ENCODE measurements at places on chromosomes 3 and 15. TPM values are rescaled to one million over a fixed set of nuclear protein-coding genes. Genes with fewer than 3 reads are reported as not detected.

The TIMP4 gene
- not detected for total RNA-seq

The SLCO2A1 gene
- total RNA-seq = not detected

The APOD gene
- total RNA-seq = 0.41 TPM

The PRKAR2A gene
- 25.0 TPM for total RNA-seq

The OIP5 gene
- total RNA-seq = 0.84 TPM

The MUC4 gene
- total RNA-seq = 0.24 TPM

The GOLGA8J gene
- total RNA-seq = not detected

The CA12 gene
- not detected for total RNA-seq

The DISP2 gene
- total RNA-seq = 0.71 TPM

The CEMIP gene
- 0.24 TPM for total RNA-seq

The NUDT16 gene
- total RNA-seq = 17.6 TPM

The EPB42 gene
- total RNA-seq = not detected

The TSEN2 gene
- 17.6 TPM for total RNA-seq

The NOX5 gene
- not detected for total RNA-seq

The CLRN1 gene
- total RNA-seq = not detected

The DNAH12 gene
- 0.39 TPM for total RNA-seq

The PFN2 gene
- total RNA-seq = 11.2 TPM

The TNNC1 gene
- not detected for total RNA-seq

DNA sequence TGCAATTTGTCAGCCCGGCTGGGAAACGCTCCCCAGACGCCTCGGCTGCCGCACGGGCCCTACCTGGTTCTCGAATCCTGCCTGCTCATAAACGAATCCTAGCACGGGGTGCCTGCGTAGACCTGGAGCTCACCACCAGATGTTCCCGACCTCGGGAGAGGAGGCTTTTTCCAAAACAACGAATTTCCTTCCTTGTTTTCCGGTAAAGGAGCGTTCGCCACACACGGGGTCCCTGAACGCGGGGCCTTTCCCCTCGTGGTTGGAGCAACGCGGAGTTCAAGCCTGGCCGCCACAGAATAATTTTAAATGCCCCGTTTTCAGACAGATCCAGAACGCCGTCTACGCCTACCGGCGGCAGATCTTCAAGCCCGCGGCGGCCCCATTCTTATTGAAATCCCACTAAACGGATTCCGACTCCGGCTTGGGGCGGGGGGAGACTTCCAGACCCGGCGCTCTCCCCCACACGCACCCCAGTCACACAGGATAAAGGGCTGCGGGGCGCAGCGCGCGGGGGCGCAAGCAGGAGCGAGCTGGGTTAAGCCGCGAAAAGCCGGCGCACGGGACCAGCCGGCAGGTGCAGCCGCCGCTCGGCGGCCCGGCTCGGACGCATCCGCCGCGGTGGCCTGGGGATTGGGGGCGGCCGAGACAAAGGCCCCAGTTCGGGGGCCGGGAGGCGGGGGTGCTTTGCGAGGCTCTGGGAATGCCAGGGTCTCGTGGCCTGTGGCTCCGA lies 895 bp downstream of the GATA2 start:
- DNase-seq = peak; percentile 61

GRCh38 chr15:78999636-79000035 lies 54.8 kb upstream of the CTSH start:
- DNase-seq = no peak

DNA sequence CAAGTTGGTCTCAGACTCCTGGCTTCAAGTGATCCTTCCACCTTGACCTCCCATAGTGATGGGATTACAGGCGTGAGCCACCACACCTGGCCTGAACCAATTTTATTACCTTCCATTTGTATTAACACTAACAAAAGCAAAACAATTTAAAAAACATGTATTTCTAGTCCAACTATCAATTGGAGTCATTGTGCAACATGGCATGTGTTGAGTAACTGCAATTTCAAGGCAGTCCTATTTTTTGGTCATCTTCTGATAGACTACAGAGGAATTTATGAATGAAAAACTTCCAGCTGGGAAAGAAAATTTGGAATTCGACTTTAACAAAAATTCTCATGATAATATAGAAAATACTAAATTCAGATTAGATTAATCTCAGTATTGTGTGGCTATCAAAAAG lies 16.8 kb downstream of the SPTSSB start:
- no peak for DNase-seq

GRCh38 chr3:102225407-102226132 lies 209.2 kb upstream of the ZPLD1 start:
- peak; percentile 68 for DNase-seq

GRCh38 chr15:98804057-98804380 lies 155.7 kb downstream of the IGF1R start:
- DNase-seq = no peak

DNA sequence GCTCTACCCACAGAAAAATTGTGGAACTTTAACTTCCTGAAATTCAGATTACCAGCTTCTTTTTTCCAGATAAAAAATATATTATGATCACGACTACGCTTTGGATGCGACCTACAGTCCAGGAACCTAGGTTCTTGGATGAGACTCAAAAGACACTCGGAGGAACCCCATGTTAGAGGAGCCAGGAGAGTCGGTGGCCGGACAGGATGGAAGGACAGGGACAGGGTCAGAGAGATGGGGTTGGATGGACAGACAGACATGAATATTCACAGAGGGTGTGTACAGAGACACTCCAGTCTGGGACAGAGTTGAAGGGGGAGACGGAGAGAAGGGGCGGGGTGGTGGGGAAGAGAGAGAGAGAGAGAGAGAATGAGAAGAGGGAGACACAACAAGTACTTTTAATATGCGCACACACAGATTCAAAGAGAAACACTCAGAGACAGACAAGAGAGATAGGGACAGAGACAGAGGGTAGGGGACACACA lies 9.5 kb downstream of the FAM3D start:
- DNase-seq = no peak

GRCh38 chr3:82002491-82002890 lies 241.0 kb upstream of the GBE1 start:
- no peak for DNase-seq

GRCh38 chr3:59320080-59320479 lies 270.3 kb upstream of the CFAP20DC start:
- no peak for DNase-seq

- no peak for DNase-seq
Observed at GRCh38 chr15:70164156-70164900, 66.6 kb upstream of the TLE3 start.

DNA sequence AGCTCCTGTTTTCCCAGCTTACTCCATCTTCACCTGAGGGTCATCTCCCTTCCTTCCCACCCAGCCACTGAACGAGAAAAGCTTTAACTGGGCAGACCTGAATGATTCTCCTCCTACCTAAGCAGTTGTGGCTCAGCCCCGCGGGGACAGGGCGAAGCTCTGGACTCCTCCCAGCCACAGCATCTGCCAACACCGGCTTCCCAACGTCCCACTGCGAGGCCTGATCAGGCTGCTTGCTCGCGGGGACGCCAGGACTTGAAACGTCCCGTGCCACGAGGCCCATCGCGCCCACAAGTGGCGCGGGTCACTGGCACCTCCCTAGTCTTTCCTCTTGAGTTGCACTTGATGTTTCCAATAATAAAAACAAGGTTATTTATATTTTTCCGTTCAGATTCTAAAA lies at the start of gene SPATA16:
Gene SPATA16, minus strand, starts transcription at position 250 of the 400 bp plus-strand sequence. CDS start 23,504 bp downstream, outside the sequence.
- no peak for DNase-seq

DNA sequence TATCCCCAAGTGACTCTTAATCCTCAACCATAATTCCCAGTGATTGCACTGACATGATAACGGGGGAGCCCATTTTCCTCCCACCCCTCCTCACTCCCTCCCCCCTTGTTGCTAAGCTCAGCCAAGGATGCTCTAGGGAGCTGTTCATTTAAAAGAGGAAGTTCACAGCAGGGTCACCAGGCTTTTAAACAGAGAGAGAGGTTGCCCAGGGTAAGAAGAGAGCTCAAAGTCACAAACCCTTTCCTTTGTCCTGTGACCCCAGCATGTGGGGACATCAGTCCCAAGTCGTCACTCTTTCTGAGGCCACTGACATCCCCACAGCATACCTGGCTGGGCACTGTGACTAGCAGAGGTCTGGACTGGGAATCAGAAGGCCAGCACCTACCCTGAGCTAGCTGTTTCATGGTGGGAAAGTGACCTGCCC lies 144.1 kb downstream of the RORA start:
- no peak for DNase-seq

DNA sequence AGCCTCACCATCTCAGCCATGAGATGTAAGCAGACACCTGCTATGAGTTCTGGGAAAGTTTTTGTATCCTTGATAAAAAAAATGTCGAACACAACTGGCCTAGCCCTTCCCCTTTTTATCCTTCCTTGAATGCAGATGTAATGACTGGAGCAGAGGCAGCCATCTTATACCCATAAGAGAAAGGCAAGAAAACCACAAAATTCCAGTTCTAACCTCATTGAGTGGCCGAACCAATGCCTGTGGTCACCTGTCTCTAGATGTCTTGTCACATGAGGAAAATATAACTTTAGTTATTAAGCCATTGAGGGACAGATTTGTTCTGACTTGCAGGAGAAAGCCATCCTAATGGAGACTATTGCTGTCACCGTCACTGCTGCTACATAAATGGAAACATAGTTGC lies 80.4 kb upstream of the SLC6A6 start:
- no peak for DNase-seq

- no peak for DNase-seq
Observed at GRCh38 chr3:170024581-170024980, 13.2 kb upstream of the GPR160 start.

- no peak for DNase-seq
Observed at GRCh38 chr15:50304836-50305235, 39.3 kb upstream of the HDC start.

- no peak for DNase-seq
Observed at GRCh38 chr3:33430061-33430460, 10.1 kb downstream of the UBP1 start.

GRCh38 chr3:25468866-25469319 lies 40.8 kb downstream of the RARB start:
- DNase-seq = no peak

DNA sequence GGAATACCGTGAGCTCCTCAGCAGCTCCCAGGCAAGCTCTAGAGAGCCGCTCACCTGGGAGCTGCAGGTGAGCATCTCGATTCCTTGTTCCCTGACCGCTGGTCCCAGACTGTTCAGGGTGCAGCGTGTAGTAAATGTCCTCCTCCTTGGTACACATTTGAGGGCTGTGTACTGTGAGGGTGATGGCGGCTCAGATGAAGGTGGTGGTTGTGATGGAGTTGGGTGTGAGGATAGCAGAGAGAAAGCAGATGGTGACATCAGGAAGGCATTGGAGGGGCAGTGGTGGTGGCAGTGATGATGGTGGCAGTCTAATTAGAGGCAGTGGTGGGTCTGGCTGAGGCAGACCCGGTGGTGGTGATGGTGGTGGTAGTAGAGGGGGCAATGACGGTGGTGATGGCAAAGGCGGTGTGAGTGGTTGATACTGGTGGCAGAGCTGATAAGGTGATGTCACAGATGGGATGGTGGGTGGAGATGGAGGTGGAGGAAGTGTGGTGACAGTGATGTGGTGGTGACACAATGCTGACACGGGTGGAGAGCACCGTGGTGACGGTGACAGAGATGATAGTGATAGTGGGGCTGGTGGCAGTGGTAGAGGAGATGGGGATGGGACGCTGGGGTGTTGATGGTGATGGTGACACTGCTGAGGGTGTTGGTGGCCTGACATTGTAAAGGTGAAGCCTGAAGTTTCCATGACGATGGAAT lies at the start of gene DNAJB8:
Gene DNAJB8, minus strand, starts transcription at position 51 of the 702 bp plus-strand sequence. CDS start 3,645 bp downstream, outside the sequence.
- no peak for DNase-seq

GRCh38 chr15:44545913-44546802 lies 9.2 kb downstream of the EIF3J start:
- DNase-seq = peak; percentile 30

DNA sequence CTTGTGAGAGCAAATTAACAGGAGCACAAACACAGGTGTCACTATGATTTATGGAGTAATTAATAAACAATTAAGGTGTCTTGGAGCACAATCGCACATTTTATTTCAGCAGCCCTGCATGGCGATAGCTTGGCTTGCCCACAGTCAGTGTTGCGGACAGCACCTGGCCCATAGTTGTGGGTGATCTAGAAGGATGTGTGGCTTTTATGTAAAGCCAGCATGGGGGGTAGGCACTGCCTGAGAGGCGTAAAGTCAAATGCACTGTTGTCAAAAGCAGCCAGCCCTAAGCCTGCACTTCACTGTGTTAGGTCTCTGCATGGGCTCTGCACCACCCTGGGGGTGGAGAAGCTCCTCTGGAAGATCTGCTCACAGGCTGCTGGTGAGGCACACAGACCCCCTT lies 177.4 kb upstream of the PPP2R3A start:
- no peak for DNase-seq

DNA sequence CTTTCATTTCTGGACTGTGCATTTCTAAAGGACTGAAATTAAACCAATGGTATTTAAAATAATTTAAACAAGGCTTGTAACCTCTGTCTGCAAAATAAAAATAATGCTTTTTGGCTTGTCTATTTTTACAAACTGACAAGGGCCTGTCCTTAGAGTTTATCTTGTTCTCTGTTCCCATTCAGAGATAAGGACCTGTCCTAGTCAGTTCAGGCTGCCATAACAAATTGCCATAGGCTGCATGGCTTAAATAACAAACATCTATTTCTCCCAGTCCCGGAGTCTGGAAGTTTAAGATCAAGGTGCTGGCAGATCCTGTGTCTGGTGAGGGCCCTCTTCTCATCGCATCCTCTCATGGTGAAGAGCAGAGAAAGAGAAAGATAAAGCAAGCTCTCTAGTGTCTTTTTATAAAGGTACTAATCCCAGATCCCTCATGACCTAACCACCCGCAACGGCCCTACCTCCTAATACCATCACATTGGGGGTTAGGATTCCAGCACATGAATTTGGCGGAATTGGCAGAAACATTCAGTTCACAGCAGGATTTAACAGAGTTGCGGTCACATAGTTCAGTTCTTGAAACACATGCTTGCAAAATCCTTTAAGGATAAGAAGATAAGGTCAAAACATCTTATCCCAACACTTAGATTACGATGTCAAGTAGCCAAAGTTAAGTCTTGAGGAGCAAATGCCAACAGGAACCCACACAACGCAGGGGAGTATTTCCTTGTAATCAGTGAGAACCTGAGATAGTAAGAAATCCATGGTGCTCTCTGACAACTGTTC lies 17.8 kb downstream of the KBTBD8 start:
- DNase-seq = no peak
